ENCODE measurements at places on chromosomes 1 and 21.
A peak's percentile ranks its signal among the peaks of the same experiment; 100 is the strongest.

DNA sequence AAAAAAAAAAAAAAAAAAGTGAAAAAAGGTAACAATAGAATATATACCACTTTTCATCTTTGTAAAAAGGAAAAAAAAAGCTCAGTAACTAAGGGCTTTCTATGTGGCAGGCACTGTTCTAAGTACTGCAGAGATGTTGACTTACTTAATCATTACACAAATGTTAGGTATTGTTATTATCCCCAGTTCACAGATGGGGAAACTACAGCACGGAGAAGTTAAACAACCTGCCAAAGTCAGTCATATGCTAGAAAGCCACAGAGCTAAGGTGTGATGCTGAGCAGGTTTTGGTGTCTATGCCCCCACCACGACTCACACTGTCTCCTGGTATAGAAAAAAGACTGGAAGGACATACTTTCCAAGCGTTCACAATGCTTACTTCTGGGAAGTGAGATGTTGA, 6.6 kb upstream of the PNRC2 start:
- no peak for DNase-seq

DNA sequence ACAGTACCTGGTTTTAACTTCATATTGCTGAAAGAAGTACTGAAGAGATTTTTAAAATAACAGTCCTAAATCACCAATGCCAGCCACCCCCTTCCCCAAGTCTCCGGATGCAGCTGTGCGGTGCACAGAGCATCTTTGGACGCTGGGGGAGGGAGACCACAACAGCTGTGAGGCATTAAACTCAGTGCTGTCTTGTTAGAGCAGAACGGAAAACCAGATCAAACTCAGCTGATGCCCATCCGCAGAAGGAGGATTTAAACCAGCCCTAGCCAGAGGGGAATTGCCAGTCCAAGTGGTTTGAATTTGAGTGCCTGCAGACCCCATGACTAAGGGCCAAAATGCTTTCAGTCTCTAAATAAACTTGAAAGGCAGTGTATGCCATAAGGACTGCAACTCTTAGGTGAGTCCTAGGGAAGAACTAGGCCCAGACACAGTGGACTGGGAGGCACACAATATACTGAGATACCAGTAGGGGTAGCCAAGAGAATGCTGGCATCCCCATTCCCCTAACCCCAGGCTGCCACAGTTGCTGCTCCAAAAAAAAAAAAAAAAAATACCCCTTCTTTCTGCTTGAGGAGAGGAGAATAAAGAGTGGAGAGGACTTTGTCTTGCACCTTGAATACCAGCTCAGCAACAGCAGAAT, 576.2 kb downstream of the NEGR1 start:
- no peak for DNase-seq

- DNase-seq, result no peak
These were observed 83.5 kb upstream of the HIVEP3 start for GRCh38 chr1:42002220-42002619.

- DNase-seq, result no peak
These were observed 446.0 kb upstream of the ZRANB2 start for GRCh38 chr1:71526824-71527223.

- peak; percentile 79 for DNase-seq
These were observed 46.3 kb downstream of the UMODL1 start for GRCh38 chr21:42117229-42117966.

GRCh38 chr1:77371396-77371795, 89.6 kb downstream of the AK5 start:
- DNase-seq, result no peak

DNA sequence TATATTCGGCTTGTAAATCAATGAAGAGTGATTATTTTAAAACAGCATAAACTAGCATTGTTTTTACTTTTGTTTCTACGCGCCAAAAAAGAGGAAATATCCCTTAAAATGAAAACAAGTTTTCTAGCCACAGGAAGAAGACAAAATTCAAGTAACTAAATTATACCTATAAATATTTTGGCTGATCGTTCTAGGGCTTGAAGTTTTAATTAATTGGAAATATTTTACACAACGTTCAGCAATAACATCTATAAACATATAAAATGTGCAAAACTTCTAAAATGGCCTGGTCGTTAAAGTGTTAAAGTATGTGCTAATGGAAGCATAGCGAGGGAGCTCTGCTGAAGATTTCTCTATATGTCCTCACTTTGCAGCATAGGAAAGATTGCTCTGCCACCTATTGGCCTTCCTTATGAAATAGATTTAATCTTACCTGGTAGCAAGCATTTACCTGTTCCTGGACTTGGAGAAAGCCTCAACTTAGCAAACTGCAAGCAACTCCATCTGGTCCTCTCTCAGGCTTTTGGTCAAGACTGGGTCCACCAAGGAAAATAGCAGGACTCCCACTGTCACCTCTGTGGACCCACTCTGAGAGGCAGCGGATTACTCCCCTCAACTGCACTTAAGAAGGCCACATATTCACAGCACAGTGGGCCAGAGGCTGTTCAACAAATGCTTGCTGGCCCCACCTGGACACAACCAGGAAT, 351.3 kb upstream of the RUNX1 start:
- peak; percentile 62 for DNase-seq

GRCh38 chr1:23092447-23092846, 73.2 kb downstream of the KDM1A start:
- no peak for DNase-seq

DNA sequence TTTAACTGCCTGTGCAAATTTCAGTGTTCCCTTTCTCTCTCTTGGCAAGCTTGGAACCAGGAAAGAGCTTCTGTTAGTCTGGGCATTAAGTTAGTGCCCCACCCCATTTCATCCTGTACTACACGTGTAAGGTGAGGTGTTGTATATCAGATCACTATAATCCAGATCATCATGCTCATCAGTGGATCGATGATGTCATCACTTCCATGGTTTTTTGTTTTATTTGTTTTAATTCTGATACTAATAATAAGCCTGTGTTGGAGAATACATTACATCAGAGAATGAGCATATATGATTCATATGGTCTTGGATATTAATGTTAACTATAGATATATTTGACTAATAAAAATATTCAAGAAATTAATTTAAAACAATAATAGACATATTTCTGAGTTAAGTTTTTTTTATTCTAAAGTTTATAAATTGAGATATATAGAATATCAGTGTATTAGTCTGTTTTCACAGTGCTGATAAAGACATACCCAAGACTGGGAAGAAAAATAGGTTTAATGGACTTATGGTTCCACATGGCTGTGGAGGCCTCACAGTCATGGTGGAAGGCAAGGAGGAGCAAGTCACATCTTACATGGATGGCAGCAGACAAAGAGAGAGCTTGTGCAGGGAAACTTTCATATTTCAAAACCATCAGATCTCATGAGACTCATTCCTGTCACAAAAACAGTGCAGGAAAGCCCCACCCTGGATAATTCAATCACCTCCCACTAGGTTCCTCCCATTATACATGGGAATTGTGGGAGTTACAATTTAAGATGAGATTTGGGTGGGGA, 588.3 kb upstream of the B3GALT2 start:
- no peak for DNase-seq

DNA sequence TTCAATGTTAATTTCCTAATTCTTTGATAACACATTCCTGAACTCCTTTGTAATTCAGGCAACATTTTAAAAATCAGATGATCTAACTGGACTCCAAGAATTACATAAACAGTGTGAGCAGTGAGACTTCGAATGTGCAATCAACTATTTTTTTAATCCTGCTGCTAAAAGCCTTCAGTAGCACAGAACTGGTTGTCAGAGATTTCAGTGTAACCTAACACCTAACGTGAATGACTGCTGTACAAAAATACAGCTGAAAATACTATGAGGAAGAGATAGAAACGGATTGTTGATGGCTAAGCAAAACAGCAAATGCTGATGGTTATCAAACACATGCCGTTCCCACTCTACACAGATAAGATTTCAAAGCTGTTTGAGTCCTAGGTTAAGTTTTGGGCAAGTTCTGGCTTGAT, 46.1 kb downstream of the APP start:
- no peak for DNase-seq

GRCh38 chr1:113605146-113605545, 154.1 kb downstream of the PHTF1 start:
- no peak for DNase-seq

DNA sequence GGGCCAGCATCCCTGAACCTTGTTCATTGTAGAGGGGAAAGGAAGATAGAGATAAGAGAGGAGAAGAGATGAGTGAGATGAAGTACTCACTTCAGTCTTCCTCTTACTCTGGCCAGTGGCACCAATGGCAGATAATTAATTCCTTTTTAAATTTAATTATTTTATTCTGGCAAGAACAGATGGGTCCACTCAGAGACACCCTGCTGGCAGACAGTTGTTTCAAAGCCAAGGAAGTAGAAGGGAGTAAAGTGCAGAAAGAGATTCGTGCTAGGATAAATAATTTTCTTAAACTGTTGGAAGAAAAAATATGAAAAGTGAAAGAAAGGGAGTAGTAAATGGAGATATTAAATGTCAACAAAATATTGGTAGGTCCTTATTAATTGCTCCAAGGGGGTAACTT, 7.7 kb upstream of the GJA5 start:
- no peak for DNase-seq

- no peak for DNase-seq
These were observed 220.0 kb downstream of the RERE start for GRCh38 chr1:8597455-8597854.

DNA sequence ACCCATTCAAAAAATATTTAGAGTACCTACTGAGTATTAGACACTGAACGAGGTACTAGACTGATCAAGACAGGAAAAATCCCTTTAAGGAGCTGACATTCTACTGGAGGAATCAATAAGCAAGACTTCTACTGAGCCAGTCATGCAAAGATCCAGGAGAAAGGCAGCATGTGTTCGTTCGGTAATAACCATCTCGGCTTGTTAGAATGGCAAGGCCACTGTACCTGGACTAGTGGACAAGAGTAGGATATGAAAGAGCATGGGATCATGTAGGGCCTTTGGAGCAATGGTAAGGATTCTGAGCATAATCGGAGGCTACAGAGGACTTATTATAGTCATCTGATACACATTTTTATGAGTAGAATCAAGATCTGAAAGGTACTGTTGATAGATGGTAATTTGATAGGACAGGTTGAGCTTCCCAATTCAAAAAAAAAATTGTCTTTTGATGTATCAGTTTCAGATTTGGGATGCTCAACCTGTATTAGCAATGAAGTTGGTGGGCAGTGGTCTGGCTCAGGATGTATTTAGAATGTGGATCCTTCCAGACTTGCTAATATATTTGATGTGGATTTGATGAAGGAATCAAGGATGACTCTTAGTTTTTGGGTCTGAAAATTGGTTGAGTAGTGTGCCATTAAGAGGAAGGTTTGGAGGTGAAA, 2.3 kb downstream of the COX20 start:
- DNase-seq, result no peak

- no peak for DNase-seq
These were observed at the start of gene SLC44A3 for GRCh38 chr1:94819945-94820746. SLC44A3 (plus strand) TSS chr1:94820357; CDS start chr1:94820452, 95 bp downstream.

DNA sequence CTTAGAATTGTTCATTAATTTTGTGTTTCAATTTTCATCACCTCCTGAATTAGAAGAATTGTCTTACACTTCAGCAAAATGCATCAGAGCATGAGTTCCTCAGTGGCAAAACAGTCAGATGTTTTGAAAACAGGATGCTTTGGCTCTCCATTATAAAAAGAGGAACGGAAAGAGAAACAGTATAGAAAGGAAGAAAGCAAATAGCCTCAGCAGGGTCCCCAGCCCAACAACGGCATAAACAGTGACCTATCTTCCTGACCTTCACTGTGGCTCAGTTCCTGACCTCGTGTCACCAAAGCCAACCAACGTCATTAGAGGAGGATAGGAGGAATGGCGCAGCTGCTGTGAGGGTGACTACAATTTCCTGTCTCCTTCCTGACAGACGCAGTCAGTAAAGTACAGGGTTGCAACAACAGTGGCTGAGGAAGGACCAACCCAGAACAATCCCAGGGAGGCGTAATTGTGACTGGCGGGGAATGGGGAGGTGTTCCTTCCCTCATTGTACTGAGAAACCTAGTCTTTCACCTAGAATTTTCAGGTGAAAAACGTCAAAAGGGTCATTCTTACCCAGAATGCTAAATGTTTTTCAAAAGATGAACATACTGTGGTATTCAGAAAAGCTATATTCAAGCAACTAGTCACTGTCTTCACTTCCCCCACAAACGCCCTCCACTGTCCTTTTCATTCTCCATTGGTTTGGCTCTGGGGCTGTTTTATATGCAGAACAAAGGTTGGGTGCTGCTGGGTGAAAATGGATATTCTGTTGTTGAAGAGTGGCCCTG, 197.9 kb upstream of the SGIP1 start:
- peak; percentile 87 for DNase-seq

- no peak for DNase-seq
These were observed 82.4 kb upstream of the BCL10 start for GRCh38 chr1:85358702-85359438.

DNA sequence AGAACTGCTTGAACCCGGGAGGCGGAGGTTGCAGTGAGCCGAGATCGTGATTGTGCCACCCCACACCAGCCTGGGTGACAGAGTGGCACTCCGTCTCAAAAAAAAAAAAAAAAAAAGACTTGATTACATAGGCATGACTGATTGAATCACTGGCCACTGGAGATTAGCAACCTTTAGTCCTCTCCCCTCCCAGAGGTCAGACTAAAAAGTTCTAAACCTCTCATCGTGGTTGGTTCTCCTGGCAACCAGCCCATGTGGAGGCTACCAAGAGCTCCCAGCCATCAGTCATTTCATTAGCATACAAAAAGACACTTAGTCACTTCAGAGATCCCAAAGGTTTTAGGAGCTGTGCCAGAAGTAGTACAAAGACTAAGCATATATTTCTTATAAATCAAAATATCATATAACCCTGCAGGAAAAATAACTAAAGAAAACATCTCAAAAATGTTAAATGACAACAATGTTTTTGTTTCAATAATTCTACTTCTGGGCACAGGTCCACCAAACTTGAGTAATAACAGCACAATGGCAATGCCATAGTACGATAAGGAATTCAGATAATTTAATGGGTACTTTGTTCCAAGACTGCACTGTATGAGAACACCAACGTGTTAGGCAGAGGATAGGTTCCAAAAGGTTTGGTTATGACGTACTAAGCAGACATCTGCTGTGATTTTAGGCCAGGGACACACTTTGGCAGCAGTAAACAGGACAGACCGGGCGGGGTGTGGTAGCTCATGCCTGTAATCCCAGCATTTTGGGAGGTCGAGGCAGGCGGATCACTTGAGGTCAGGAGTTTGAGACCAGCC, 18.1 kb downstream of the USP48 start:
- DNase-seq, result no peak

DNA sequence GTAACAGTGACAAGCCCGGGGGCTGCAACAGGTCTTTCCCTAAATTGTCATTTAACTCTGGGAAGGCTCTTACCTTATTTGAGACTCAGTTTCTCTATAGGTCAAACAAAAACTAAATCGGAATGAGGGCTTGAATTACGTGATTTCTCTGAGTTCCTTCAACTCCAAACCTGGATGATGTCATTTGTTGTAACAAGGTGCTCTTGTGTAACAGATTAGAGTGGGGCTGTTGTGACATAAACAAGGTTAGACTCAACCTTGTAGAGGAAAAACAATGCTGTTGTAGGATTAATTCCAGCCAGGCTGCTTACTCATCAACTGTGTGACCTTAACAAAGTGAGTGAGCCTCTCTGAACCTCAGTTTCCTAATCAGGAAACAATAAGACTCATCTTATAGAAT, 74.4 kb downstream of the SUSD4 start:
- no peak for DNase-seq

Data from GDM1 (cell line).